ENCODE measurements at places on chromosomes 1 and 21. TPM values are rescaled to one million over a fixed set of nuclear protein-coding genes. Genes with fewer than 3 reads are reported as not detected.

GRCh38 chr21:15682977-15683376 is 46.8 kb upstream of the USP25 start:
- DNase-seq = no peak

DNA sequence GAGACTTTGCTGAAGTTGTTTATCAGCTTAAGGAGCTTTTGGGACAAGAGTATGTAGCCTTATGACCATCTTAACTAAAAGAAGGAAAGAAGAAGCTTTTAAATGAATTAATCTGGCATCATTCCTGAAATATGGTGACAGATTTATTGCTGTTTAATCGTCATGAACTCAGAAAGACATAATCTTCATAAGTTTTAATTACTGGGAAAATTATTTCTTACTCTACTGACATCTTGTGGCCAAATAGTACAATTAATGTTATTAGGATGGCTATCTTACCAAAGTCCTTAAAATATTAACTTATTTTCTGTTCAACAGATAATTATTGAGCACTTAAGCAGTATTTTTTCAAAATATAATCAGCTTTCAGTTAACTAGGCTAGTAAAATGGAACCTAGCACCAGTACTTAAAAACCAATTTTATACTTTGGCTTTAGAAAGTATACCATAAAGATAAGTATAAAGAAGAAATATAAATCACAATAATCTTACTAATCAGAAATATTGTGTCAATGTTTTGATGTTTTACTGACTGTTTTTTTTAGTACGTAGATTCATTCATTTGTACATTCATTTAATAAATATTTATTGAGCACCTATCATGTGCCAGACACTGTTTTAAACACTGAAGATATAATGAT is 34.7 kb upstream of the GPR25 start:
- DNase-seq = no peak

- DNase-seq = no peak
Observed at GRCh38 chr1:21264898-21265297, 25.4 kb downstream of the ECE1 start.

DNA sequence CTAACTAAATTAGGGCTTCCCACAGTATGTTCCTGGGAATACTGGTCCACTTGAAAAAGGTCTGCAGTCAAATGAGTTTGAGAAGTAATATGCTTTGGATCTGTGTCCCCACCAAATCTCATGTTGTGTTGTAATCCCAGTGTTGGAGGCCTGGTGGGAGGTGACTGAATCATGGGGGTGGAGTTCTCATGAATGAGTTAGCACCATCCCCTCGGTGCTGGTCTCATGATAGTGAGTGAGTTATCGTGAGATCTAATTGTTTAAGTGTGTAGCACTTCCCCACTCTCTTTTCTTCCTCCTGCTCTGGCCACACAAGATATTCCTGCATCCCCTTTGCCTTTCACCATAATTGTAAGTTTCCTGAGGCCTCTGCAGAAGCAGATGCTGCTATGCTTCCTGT is 16.9 kb upstream of the DMRTB1 start:
- no peak for DNase-seq

- no peak for DNase-seq
Observed at GRCh38 chr1:36304521-36304920, 1.6 kb upstream of the SH3D21 start.

DNA sequence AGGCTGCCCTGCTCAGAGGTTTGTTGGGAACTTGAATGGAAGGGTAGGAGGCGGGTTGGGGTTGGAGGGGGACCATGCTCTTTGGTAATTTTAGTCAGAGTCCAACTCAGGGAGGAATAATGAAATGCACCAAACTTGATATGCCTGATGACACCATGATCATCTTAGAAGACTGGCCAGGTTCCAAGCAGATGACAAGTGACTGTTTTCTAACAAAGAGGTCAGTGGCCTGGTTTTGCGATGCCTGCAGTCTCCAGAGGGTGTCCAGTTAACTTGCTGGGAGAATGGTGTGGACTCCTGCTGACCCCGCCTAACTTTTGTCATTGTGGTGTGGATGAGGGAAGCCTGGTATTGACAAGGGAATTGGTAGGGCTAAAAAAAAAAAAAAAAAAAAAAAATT is 12.4 kb downstream of the VANGL1 start:
- DNase-seq = no peak

- DNase-seq = no peak
Observed at GRCh38 chr1:201036188-201036842, 12.8 kb upstream of the KIF21B start.

DNA sequence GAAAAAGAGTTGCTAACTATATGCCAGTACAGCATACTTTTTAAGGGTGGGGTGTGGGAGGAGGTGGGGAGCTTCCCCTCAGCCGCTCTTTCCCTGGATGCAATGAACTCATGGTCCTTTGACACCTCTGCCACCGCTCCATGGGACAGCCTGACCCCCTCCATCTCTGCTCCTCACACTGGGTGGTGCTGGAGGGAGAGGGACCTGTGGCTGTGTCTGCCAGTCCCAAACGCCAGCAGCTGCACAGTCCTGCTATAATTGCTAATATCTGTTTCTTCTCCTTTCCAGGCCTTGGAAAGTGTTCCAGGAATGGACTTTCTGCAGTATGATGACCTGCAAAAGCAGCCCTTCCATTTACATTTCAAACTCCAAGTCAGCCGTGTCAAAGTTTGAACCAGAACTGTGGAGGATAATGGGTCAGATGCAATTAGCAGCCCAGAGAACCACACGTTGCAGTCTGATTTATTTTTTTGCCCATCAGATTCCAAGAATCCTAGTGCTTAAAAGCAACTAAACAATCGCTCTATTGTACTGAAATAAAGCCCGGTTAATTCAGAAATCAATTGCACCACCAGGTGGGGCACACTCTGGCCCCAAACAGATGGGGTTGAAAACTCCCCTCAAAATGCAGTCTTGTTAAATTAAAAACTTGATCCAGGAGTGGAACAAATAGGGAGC is 160.7 kb upstream of the LMO4 start:
- no peak for DNase-seq

GRCh38 chr1:180255536-180256340 is 25.7 kb downstream of the LHX4 start:
- no peak for DNase-seq

- no peak for DNase-seq
Observed at GRCh38 chr1:161491472-161491871, 13.8 kb upstream of the FCGR2A start.

DNA sequence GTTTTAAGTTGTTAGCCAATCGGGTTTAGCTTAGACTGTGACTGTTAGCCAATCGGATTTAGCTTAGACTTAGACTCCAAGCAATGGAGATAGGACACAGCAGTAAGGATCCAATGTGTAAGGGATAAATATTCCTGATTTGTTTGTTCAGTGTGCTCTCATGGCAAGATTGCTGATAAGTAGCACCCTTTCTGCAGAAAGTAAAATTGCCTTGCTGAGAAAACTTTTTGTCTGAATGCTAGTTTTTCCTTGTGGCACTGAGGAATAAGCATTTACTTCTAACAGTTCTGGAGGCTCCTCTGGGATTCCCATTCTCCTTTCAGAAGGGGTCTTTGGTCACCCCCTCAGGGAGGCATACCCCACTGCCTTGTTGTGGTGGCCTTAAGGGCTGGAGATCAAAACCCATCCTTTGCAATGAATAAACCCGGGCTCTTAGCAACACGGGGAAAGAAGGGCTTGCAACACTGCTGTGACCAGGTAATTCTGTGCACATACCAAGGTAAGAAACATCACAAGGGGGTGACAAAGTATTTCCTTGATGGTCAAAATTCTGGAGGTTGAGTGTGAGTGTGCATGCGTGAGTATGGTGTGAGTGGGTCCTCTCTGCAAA is 45.4 kb downstream of the SERINC2 start:
- DNase-seq = no peak

GRCh38 chr1:197776351-197777105 is 1.2 kb upstream of the DENND1B start:
- DNase-seq = no peak

The TSPAN1 gene
- total RNA-seq = 4.2 TPM

The USF1 gene
- 58.0 TPM for total RNA-seq

The DNAH14 gene
- 7.3 TPM for total RNA-seq

The SPRR2F gene
- total RNA-seq = not detected

The FAM3B gene
- total RNA-seq = 0.80 TPM

All from sciatic nerve (tissue), 2 donors.